Tibial nerve (tissue), 4 donors: ENCODE measurements at places on chromosomes 3 and 15.
A peak's percentile ranks its signal among the peaks of the same experiment; 100 is the strongest.

DNA sequence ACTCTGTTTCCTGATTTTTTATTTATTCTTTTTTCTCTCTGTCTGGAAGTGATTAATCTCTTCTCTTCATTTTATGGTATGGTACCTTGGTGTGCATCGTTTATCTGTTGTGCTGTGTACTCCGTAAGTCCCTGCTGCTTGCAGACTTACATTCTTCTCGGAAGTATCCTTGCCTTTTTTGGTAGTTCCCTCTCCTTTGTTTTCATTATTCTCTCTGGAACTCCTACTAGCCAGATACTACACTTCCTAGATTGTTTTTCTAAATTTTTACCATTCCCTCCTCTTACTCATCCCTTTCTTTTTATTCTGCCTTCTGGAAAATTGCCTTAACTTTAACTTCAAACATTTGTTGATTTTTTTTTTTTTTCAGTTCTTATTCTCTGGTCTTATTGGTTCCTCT lies 27.2 kb downstream of the PIK3CA start:
- DNase-seq = no peak

DNA sequence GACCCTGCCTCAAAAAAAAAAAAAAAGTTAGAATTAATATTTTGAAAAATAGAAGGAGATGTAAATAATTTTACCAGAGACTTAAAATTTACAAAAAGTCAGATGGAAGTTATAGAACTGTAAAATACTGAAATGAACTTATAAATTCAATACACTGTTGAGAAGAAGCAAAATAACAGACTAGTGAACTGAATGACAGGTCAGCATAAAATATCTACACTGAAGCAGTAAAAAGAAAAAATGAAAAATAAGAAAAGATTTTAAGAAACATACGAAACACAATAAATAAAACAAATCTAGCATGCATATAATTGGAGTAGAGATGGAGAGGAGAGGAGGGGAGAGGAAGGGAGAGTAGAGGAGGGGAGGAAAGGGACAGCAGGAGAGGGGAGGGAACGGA lies 33.3 kb upstream of the TP63 start:
- no peak for DNase-seq

DNA sequence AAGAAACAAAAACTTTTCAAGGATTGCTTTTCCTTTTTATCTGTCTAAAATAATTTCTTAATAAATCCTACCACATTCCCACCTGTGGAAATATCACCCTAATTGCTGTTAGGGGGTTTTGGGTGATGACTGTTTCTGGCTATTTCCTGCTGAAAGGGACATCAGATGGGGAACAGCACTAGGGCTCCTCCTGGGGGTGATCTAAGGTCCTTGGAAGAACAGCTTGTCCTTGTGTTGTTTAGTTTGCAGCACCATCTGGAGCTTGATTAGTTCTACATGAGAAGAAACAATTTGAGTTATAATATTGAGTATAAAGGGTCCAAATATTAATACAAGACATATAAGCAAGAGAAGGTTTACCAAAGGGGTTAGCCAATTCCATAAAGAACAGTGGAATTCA lies 18.7 kb downstream of the OR5H15 start:
- no peak for DNase-seq

- no peak for DNase-seq
Measured at GRCh38 chr15:99554880-99555488, 10.8 kb upstream of the MEF2A start.

DNA sequence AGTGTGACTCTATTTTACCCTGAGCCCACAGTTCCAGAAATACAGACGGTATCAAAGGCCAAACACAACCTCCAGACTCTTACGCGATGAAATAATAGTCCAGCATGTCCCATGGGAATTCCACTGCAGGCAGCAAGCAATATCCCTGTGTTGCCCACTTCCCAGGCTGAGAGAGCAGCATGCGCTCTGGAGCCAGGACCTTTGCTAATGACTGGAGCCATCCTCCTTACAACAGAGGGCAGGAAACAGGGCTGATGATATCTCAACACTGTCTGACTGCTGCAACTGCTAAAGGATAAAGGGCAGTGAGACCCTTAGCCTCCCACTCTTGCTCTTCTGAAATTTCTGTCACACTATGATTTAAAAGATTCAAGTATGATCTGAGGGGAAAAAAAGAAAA lies 34.8 kb downstream of the MCF2L2 start:
- no peak for DNase-seq

DNA sequence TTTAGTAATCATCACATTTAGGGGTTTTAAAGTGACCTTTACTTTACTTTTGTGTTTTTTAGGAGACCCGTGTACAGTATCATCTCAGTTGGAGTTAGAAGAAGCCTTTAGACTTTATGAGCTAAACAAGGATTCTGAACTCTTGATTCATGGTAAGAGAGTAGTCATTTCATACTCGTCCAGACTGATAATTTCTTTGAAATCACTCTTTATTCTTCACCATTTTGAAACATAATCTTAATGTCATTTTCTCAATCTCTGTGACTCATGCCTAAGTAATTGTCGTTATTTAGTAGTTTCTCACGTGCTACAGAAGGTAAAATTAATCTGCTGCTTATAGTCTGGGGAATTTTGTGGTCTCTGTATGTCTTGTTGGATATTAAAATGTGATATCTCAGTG lies 37.7 kb downstream of the PRKCI start:
- no peak for DNase-seq

- DNase-seq = no peak
Measured at GRCh38 chr3:192620275-192620674, 107.1 kb downstream of the FGF12 start.

GRCh38 chr3:128385080-128385832 lies 81.4 kb downstream of the DNAJB8 start:
- DNase-seq = peak; percentile 50
